GM03348 (cell line): ENCODE measurements at places on chromosomes 6 and 20.
A peak's percentile ranks its signal among the peaks of the same experiment; 100 is the strongest.

DNA sequence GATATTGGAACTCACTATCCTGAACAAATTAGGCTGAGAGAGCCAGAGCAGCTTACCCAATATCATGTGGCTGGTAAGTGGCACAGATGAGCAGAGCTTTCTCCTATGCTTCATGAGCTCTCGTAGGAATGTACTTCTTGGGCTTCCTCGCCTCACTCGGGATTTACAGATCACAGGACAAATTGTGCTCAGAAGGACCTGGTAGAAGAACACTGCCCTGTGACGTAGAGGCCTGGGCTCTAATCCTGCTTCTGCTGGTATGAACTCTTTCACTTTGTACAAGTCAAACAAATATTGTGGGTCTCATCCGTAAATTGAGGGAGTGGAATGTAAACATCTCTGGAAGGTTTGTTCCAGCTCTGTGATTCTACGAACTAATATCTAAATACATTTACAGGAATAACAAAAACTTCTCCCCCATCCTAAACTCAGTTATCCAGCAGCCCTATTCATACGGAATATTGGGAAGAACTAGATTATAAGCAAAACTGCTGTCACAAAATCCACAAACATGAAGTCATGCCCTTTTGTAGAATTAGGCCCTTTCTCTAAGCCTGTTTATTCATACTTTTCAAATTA, 187.6 kb downstream of the CLIC5 start:
- no peak for DNase-seq

DNA sequence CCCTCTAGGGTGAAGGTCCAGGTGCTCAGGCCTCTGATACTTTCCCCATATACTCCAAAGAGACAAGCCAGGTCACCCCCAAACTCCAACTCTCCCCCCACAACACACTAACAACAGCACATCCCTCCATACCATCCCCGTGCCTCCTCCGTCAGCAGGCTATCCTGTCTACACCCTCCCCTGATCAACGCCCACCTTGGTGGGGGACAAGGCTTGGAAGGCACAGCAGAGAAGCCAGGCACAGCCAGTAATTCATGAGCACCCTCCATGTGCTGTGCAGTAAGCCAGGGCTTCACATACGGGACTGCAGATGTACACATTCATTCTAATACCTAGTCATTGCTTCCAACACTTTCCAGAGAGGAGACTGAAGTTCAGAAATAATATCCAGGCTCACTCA, 57.6 kb downstream of the TRERF1 start:
- no peak for DNase-seq

DNA sequence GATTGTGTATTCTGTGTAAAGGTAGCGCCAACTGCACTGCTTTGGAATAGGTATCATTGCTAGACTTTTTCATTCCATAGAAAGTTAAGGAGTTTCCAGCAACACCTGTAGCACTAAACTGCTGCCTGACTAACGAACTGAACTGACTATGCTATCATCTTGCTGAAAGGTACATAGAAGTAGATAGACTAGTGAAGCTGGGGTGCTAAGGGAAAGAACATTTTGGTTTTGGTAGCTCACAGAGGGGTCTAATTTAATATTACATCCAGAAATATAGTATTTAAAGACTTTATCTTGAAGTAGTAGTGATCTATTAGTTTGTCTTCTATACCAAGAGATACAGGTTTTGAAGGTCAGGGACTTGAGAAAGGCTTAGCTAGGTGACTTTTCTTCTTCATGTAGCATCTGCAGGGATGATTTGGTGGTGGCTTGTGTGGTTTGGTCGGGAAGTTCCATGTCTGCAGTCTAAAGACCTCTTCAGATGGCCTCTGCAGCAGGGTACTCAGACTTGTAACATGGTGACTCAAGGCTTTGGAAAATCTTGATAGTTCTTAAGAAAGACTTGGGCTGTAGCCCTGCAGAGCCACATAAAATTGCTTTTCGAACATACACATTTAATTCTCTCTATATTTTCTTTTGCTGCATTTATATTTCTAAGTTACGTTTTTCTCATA, 10.2 kb downstream of the SENP6 start:
- peak; percentile 3 for DNase-seq

GRCh38 chr6:34249469-34250261, 859 bp upstream of the SMIM29 start:
- DNase-seq: no peak

GRCh38 chr6:11543919-11544518, 6.5 kb downstream of the TMEM170B start:
- DNase-seq: no peak

GRCh38 chr6:162388383-162388777, 339.2 kb downstream of the PRKN start:
- no peak for DNase-seq

DNA sequence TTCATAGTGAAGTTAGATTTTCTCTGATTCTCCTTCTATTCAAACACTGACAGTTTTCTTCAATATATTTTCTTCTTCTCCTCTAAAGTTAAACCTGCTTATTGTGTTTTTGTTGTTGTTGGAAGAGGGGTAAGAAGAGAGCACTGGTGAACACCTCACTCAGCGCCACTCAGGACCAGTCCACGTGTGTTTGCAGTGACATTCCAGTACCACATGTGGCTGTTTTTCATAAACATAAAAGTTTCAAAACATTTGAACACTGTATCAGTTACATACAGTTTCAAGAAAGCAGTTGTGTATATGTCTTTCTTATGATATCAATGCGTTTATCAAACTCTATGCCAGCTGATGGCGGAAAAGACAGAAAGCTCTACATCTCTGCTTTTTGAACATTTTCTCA, 86.7 kb downstream of the HMGCLL1 start:
- no peak for DNase-seq

DNA sequence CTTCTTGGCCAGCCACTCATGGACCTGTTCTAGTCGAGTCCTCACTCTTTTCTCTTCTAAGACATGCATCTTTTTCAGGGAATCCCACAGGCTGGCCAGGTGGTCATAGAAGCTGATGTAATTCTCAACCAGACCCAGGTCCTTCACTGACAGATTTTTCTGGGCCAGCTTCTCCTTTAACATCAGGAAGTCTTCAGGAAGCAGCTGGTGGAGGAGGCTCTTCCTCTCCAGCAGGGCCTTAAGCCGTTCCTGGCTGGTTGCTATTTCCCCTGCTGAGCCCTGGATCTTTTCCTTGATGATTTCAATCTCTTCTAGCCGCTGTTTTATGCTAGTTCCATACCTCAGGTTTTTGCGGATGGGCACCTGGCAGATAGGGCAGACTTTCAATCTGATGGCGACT, 28.6 kb downstream of the DDX27 start:
- no peak for DNase-seq

GRCh38 chr6:31214516-31214915, 44.0 kb upstream of the POU5F1 start:
- no peak for DNase-seq

DNA sequence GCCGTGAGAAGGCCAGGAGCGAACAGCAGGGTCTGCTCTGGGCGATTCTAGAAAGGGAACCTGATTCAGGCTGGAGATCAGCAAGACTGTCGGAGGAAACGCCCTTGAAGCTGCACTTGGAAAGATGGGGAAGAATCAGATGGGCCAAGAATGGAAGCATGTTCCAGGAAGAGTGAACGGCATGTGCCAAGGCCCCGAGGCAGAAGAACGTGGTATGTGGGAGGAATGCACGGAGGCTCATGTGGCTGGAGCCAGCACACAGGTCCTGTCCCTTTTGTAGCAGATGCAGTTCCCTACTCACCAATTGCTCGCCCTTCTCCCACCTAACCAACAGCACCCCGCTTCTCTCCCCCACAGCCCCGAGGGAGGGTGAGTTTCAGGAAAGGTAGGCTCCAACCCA, 180.6 kb downstream of the TFAP2C start:
- no peak for DNase-seq

DNA sequence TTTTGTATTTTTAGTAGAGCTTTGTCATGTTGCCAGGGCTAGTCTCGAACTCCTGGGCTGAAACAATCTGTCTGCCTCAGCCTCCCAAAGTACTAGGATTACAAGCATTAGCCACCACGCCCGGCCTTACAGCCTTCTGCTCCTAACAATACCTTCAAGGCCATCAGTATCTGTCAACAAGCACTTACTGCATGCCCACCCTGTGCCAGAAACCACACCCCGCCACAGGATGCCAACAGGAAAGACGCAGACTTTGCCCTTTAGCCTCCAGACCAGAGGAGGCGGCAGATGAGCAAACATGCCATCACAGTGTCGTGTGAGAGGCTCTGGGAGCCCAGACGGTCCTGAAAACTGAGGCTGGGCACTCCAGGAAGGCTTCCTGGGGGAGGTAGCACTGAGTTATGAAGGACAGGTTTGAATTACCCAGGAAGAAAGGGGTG, 34.7 kb upstream of the TGM3 start:
- no peak for DNase-seq

- peak; percentile 20 for DNase-seq
These were observed 93.6 kb downstream of the RIMS1 start for GRCh38 chr6:71979911-71980310.

- DNase-seq: no peak
These were observed 106.0 kb downstream of the PRIM2 start for GRCh38 chr6:57423468-57423867.

DNA sequence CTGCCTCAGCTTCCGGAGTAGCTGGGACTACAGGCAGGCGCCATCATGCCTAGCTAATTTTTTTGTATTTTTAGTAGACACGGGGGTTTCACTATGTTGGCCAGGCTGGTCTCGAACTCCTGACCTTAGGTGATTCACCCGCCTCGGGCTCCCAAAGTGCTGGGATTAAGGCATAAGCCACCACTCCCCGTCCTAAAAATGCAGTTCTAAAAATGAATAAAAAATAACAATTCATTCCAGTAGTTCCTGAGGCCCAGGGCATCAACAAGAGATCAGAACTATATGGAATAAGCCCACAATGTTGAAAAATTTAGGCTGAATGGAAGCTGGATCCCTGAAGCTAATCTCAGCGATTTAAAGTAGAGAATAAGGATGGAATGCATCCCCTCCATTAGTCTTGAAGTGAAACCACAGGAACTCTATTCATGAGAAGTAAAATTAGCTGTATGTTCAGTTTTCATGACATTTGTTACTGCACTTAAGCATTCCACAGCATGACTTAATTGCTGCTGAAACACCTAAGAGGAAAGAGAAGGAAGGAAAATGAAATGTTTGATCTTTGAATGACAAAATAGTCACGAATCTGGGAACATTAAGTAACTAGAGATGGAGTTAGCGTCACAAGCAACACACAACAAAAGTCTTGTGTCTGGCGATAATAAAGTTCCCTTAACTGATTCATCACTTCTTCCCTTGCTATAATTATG, 80.4 kb upstream of the RIPOR2 start:
- DNase-seq: no peak

DNA sequence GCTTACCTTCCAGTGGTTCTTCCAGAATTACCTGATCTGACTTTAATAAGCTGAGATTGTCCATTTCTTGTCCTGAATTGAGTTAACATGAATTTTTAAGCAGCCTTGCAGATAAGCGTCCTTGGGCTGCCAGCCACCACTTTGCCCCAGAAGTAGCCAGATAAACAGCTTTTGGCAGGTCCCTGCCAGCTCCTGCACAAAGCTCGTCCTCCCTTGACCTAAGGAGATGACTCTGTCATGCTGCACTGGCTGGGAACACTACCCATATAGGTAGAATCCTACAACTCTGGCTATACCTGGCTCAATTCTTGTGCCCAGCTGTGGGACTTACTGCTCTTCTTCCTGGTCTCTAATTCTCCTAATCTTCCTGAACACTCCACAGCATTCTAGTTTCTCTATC, 39.6 kb upstream of the AAR2 start:
- DNase-seq: no peak

DNA sequence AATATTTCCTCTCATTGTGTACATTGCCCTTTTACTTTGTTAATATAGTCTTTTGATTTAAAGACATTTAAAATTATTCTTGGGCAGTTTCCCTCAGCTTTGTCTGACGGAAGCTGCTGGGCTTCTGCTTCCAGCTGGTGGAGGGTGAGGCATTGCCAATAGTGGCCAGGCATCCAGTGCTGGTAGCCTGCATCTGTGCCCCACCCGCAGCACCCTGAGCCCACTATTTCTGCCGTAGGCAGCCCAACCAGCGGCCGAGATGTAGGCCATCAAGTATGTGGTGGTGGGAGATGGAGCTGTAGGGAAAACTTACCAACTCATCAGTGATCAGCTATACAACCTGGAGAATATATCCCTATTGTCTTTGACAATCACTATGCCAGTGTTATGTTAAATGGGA, 226.0 kb upstream of the SYNCRIP start:
- DNase-seq: no peak
